CD4-positive, alpha-beta memory T cell (primary cell): ENCODE measurements at places on chromosomes 2 and 18.
A peak's percentile ranks its signal among the peaks of the same experiment; 100 is the strongest.

DNA sequence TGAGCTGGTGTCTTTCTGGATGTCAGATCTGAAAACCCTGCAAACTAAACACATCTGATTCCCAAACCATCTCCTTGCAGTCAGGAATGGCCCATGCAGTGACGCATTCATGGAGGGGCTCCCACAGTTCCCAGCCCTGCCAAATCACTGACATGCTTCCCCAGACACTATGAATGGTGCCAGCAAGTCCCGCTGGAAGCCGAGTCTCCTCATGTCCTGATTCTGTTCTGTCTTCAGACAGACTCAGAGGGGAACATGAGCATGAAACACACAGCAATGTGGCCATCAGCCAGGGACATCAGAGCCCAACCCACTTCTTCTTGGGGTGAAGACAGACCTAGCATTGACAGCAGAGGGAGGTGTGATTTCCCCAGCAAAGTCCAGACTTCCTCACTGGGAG lies 83.7 kb downstream of the TTC32 start:
- no peak for DNase-seq

DNA sequence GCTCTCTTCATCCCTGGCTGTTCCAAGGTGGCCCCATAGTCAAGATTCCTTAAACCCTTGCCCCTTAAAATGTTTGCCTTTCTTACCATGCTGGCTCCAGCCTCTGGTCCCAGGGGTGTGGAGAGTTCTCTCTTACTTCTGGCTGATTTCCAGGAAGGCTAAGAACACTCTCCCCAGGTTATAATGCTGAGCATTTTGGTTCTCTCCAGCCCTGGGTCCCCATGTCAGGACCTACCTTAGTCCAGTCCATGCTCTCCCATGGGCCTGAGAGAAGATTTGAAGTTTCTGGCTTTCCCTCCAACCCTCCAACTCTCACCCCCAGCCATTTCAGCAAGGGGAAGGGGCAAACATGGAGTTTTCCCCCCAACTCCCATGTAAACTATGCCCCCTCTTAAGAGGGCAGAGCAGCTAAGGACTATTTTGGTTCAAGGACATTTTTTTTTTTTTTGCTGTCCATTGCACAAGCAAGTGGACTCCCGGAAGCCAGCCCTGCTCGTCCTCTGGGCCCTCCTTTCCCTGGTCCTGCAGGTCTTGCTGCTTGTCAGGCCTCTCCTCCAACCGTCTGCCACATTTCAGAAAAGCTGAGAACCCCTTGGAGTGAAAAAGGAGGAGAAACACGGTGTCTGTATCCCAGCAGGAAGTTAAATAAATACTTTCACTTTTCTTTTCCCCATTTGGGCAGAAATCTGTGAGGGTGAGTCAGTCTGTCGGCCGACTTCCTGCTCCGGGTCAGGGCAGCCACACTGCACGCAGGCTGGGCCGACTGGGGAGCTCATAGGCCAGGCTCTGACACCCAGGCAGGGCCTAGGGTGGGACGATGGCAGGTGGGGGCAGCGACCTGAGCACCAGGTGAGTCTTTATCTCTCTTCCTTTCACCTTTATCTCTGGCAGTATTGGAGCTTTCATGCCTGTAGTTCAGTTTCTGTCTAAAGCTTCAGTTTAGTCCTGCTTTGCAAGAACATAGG lies at the start of gene SP140L:
TSS of gene SP140L (plus strand) at position 741 of the 965 bp plus-strand sequence. CDS start at position 818, 77 bp downstream.
- peak; percentile 73 for DNase-seq

GRCh38 chr2:37026050-37026449 lies 58.1 kb downstream of the HEATR5B start:
- no peak for DNase-seq

DNA sequence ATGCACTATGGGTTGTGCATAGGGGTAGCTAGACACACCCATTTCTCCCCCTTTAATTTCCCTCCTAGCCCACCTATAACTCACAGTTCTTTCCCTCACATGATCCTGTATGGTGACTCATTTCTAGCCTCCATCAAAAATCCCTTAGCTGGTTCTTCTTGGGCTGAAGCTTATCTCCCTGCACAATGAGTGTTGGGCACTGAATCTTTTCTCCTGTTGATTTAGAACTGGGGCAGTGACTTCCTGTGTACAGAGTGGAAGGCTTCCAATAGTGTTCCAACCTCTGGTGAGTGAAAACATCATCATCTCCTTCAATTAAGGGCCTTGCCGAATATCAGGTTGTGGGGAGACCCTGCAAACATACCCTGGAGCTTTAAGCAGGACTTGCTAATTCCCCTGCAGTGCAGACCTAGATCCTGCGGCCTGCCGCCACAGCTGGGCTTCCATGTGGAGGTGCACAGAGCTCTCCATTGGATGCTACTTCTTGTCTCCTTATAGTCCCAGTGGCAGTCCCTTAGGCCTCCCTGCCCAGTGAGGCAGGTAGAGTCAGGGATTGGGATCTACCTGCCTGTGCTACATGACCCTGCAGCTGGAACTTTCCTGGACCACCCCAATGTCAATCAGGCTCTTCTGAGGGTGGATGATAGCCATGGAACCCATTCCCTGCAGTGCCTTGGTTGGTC lies 121.8 kb downstream of the PLB1 start:
- no peak for DNase-seq

DNA sequence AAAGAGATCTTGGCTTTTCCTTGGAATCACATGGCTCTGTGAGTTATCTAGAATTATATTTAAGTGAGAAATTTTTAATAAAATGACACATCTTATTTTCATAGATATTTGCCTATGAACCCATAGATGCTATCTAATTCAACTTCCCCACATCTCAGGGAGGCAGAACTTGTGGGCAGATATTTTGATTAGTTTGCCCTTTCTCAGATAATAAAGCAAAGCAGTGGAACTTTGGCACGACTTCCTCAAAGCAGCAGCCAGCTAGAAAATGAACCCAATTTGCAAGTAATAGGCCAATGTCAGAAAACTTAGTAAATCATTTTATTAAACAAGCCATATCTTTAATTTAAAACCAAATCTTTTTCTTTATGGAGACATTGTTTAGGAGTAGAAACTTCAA lies 32.7 kb downstream of the RAB27B start:
- DNase-seq = no peak

DNA sequence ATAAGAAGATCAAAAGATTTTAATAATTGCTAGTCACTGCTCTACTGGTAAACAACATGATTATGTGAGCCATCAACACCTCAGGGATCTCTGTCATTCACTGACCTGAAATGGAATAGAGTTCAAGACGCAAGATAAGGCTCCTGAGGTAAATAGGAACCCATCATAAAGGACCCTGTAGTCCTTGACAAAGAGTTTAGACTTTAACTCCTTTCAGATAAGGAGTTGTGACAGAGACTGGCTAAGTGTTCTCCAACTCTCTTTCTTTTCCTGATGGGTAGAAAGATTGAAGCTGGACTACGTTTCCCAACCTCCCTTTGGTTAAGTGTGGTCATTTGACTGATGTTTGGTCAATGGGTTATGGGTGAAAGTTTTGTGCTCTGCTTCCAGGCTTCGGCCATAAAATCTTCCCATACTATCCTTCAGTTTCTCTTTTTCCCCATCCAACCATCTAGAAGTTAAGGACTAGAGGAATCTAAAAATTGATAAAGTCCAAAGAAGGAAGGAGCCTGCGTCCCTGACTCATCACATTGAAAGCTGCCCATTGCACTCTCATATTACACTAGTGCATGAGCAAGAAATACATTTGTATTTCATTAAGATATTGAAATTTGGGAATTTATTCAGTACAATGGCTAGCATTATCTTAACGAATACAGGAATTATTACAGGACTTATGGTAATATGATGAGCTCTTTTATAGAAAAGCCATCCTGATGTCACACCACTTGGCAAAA lies 293.7 kb upstream of the ACVR2A start:
- DNase-seq = no peak

DNA sequence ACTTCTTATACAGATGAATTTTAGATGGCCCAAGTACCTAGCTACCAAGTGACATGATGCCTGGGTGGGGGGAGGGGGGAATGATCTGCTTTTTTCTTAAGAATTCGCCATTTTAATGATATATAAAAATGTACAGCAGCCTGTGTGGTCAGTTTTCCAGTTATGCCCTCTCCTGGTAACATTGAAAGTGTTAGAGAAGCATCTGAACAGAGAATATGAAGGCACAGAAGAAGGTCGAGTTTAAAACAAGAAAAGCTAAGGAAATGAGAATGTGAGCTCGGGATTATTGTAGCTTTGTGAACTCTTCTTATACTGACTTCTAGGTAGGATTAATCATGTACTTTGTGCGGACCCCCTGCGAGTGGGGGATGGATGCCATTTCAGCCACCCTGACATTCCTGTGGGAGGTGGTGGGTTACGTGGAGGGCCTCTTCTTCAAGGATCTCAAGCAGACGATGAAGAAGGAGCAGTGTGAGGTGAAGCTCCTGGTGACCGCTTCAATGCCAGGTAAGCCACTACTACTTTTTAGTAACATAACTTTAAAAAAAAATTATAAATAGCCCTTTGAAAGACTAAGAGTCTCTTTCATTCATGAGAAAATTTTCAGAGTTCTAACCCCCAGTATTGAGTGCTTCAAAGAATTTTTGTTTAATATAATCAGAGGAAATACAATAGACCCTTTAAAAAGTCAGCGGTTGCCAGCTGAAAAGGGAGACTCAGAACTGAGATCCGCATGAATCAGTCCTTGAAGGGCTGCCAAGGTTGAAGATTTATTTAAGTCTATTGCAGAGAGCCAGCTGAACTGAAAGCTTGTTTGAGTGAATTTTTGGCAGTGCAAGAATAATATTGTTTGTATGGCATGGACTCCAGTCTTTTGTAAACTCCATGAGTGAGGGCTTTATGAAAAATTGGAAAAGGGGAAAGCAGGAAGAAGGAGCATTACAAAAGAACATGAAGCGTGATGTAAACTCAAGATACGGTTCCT lies 68.6 kb upstream of the RPE start:
- DNase-seq = no peak

- DNase-seq = no peak
Measured at GRCh38 chr2:216974321-216975302, 114.7 kb upstream of the TNP1 start.

DNA sequence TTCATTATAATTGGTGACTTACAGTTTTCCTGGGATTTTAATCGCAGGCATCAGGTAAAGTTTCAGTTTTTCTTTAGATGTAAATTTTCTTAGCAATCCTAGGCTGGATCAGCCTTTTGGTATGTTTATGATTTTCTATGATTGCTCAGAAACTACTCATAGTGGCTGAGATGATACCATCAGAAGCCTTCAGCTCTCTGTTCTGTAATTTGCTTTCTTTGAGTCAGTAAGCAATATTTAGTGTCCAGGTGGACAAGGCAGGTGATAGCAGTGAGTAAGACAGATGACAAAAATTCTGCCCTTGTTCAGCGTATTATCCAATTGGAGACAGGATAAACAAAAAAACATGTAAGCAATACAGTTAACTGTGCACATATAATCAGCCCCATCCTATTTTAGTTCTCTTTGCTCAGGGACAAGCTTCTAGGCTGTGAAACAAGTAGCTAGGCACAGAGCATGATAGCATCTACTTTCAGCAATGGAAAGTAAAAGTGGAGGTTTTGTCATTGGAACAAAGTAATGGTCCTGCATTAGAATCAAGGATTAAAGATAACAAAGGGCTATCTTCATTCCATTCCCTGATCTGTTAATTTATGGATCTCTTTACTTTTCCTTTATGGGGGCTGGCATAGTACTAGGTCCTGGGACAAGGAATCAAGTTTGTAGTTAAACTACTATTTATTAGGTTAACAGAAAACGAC lies 100.8 kb downstream of the EPC2 start:
- DNase-seq = no peak

GRCh38 chr18:63099091-63099840 lies 220.3 kb downstream of the BCL2 start:
- no peak for DNase-seq

- no peak for DNase-seq
Measured at GRCh38 chr2:206149330-206149729, 9.9 kb downstream of the NDUFS1 start.

DNA sequence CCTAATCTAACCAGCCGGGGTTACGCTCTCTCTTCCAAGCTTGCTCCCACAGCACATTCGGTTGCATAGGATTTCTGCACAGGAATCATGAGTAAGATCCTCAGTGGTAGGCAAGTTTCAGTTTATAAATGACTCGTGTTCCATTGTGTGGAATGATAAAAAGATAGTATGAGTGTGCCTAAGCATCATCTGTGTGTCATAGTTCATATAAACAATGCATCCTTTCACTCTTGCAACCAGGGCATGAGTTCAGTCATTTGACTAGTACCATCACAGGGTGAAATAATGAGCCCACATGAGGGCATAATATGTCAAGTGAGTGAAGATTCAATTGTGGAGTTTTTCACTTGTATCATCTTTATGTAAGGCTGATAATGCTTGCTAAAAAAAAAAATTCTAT lies 417.1 kb upstream of the CDH2 start:
- DNase-seq = no peak
